NCI-H1417 (cell line): ENCODE measurements at places on chromosomes 2 and 18.

DNA sequence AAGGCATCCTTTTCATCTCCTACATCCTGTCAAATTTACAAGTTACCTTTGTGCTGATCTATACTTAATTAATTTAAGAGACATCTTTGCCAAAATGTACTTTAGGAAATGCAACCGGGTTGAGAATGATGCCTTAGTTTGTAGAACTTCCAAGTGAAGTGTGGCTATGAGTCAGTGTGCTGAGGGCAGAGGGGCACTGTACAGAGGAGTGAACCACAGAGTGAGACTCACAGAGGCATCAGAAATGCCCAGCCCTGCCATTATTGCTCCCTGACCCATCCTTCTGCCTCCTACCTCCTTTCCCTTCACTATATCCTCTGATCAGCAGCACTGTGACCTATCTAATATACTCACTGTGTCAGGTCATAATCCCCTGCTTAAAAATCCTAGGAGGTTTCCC lies 320.1 kb downstream of the LRRTM1 start:
- no peak for DNase-seq

DNA sequence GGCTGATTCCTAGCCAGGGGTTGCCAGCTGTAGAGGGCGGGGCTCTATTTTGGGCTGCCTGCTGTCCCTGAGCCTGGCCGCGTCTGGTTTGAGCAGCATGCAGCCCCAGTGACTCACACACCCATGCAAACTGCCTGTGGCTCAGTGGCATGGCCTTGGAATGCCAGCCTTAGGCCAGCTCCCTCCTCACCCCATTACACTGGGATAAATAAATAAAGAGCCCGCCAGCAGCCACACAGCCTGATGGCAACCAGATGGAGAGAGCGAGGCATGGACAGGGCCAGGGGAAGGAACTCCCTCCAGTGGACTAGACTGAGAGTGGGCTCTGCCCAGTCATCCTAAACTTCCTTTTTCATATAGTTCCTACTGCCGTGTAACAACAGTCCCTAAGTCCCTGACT lies 18.3 kb downstream of the NHEJ1 start:
- no peak for DNase-seq

DNA sequence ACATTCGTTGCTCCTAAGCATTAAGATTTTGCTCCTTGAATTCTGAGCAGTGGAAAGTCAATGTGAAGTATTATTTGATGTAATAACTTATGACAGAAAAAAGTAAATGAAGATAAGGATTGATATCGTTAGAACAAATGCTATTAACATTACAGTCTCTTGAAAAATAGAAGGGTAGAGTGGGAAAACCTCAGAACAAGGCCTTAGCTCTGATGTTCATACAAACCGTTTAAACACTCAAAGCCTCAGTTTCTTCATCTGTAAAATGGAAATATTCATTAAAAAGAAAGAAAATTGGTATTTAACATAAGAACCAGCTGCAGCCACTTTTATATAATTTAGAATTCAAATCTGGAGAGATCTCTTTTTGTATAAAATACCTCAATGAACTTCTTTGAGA lies 250.4 kb upstream of the NCKAP5 start:
- DNase-seq, result no peak

GRCh38 chr2:234823196-234823876 lies 128.5 kb upstream of the SH3BP4 start:
- DNase-seq, result no peak

DNA sequence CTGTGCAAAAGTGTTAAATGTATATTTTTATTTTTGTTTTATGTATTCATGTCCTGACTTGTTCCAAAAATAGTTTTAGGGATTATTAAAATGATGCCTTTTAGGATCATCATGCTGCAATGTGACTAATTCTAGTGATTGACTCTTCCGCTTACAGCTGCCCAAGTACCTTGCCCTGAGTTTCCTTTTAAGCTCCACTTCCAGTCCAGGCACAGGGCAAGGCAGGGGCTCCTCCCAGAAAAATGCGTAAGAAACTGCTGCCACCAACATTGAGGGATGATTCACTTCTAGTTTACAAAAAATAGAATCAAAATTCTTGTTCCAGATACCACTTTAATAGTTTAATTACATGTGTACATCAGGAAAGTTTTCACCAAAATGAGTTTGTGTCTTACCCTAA lies 116.4 kb downstream of the IRS1 start:
- no peak for DNase-seq
